RCC 7860 (cell line): ENCODE measurements at places on chromosomes 3 and 15.

- peak; percentile 78 for DNase-seq
Measured at GRCh38 chr3:5017925-5018531, 38.8 kb downstream of the BHLHE40 start.

DNA sequence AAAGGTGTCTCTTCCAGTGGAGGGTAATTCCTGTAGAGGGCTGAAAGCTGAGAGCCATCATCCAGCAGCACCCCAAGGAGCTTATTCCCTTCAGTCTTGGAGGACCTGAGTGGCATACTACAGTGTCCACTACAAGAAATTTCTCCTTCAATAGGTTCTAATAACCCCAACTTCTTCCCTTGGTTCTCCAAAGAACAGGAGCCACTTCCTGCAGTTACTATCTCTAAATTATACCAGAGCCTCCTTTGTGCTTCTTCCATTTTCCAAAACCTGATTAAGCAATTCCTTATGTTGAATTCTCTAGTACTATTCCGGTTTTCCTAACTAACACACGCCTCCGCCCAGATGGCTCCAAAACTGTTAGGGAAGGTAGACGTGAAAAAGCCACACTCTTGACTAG lies 50.4 kb downstream of the DCLK3 start:
- DNase-seq = no peak

- no peak for DNase-seq
Measured at GRCh38 chr3:64160000-64160695, 65.1 kb downstream of the PRICKLE2 start.

DNA sequence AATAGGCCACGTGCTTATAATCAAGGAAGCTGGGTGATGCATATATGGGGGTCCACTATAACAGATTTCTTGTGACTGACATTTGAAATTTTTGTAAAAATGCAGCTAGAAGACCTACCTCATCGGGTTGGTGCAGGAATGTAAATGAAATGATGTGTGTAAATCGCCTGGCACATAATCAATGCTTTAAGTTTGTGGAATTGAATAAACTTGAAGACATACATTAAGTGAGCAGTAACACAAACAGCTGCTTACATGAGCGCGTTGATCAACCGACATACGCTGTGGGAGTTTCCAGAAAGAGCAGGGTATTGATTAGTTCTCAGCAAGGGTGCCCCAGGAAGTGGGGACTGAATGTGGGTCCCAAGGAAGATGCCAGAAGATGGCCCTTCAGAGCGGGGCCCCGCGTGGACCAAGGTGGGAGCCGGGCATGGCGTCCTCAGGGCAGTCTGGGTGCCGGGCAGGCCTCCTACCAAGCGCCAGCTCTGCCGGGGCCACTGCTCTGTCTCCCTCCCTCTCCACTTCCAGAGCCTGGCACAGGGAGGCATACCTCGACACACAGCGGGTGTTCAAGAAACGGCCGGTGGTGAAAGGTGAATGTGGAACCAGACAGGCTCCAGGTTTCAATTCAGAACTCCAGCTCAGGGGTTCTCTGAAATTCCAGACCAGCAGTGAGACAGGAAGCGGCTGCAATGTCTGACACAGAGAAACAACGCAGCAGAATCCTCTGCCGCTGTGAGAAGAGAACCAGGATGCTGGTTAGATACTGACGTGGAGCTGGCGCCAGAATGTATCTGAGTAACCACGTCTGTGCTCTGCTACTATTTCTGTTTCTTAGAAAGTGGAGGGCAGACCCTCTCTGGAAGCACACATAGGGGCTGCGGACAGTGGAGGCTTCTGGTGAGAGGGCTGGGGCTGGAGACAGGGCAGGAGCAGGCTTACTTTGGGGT lies 12.6 kb downstream of the BFSP2 start:
- DNase-seq = no peak

DNA sequence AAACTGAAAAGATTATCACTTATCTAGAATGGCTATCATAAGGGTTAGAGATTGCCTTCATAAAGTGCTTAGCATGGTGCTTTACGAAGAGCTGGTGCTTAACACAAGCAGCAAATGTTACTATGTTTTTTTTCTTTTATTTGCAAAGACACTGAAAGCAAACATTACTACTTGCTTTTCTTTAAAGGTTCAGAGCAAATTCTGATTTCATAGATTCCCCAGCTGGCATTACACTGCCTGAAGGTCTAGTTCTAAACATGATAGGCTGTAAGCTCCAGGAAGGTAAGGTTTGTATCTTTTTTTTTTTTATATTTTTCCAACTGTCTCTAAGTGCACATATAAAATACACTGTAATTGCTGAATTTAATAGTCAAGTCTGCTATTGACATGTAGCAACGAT lies 71.9 kb downstream of the UQCC5 start:
- no peak for DNase-seq

DNA sequence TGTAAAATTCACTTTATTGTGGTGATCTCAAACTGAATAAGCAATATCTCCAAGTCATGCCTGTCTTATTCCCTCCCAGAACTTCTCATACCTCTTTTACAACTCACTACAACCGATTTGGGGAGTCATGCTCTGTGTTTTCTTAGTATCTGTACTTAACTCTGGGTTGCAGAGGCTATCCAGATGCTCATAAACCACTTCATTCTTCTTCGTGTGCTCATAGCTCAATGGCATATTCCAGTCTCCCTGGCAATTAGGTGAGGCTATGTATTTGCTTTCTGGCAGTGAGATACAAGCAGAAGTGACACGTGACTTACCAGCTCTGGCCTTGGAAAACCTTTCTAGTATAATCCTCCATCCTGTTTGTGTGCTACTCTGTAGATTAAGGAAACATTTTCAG lies 360.9 kb downstream of the ZNF385D start:
- DNase-seq = peak; percentile 37

- DNase-seq = peak; percentile 97
Measured at GRCh38 chr3:153138276-153139210, 23.5 kb upstream of the RAP2B start.

DNA sequence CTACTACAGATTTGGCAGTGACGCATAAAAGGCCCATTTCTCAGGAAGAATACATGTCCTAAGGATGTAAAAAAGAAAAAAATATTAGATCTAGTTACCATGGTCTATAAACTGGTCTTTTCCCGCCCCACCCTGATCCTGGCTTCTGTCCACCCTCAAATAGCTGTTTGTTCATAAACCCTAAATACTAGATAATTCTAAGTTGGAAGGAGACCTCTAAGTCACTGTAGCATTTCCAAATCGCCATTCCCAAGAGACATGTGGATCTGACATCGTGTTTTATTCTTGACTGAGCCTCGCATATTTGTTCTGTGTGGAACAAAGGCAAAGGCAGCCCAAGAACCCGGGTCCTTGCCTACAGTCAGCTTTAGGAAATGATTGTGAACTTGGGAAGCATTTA lies 49.0 kb downstream of the LMCD1 start:
- no peak for DNase-seq

DNA sequence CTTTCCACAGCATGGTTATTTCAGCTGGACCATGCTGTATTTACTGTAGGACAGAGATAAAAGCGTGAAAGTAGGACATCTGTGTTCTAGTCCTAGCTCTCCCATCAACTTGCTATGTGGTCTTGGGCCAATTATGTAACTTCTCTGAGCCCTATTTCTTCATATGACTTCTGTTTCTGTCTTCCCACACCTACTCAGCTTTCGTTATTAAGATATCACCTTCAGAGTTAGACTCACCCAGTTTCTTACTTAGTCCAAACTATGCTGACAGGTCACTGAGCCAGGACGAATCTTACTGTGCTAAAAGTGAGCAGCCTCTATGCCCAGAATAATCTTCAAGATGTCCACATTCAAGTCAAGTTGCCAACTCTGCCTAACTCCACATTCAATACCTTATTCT lies 283.7 kb downstream of the IL5RA start:
- no peak for DNase-seq

DNA sequence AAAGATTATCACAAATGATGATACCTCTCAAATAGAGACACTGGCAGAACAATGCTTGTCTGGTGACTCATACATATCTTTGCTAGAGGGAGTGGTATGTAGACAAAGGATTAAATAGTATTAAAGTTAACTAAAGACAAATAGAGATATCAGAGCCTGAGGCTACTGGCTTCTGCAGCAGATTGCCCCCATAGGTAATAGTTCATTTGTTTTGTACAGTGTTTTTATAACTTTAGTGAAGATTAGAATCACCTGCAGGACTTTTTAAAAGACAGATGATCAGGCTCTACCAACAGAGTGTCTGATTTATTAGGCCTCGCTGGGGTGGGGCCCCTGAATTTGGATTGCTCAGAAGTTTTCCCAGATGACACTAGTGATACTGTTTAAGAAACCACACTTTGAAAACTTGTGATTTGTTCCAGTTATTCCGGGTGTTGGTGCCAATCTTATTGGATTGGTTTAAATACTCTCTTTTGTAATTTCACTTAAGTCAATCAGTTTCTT lies 96.4 kb downstream of the NAALADL2 start:
- peak; percentile 65 for DNase-seq

DNA sequence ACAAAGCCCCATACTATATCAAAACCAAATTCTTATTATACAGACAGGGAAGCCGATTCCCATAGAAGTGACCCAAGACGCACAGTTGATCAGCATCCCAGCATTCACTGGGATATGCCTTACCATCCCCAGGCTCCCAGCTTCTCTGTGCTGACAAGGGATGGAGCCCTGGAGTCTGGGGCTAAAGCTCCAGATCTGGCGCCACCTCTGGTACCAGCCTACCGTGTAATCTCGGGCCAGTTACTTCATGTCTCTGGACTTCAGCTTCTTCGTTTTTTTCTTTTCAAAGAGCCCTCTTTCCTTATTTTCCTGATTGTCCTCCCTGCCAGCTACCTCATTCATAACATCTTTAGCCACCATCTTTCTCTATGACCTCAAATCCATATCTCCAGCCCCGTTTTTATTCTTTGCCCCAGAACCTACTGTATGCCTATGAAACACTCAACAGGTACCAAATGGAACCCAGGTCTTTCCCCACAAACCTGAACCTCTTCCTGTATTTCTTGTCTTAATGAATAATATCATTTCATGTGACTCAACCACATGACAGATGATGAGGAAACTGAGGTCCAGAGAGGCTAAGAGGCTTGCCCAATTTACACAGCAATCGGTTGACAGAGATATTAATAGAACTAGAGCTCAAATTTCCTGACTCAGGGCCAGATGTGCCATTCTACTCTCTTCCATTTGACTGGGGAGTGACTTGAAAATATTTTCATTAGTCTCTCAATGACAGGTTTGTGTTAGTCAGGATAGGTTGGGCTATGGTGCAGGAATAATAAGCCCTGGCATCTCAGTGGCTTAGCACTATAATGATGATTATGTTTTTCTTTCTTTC lies 85.4 kb upstream of the TLE3 start:
- no peak for DNase-seq

DNA sequence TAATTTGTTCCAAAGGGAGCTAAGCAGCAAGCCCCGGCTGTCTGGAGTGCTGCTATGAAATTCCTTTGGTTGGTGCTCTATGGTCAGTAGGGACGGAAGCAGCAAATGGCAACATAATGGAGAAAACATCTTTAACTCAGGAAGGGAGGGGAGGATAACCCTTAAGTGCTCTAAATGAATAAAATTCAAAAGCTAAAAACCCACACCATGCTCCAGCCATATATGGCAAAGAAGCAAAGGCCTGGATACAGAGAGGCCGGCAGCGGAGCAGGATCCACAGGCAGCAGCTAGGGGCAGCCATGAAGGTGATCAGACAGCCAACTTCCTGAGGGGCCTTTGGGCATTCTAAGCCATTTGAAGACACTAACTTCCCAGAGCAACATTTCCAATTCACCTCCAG lies 38.9 kb downstream of the IL17RD start:
- no peak for DNase-seq

GRCh38 chr3:69433121-69433968 lies 47.5 kb upstream of the FRMD4B start:
- no peak for DNase-seq

DNA sequence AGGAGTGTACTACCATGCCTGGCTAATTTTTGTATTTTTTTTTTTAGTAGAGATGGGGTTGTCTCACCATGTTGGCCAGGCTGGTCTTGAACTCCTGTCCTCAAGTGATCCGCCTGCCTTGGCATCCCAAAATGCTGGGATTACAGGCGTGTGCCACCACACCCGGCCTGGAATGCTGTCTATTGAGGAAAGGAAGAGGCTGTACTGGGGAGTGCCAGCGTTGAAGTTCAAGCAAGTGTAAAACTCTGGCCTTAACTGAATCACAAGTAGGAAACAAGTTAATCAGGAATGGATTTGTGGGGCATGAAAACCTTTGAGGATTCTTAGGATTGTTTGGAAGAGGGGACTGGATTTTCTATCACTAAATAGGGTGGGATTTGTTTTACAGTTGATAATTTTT lies 1.4 kb upstream of the SENP2 start:
- DNase-seq = no peak
